ENCODE measurements at places on chromosomes 11 and 22. TPM values are rescaled to one million over a fixed set of nuclear protein-coding genes. Genes with fewer than 3 reads are reported as not detected.

Gene PLA2G6
- 11.0 TPM for total RNA-seq

Gene PC
- 25.9 TPM for total RNA-seq

Gene KDM4E
- total RNA-seq = not detected

Gene CHCHD10
- 1.9 TPM for total RNA-seq

Gene FOSL1
- 31.4 TPM for total RNA-seq

Gene PHF5A
- total RNA-seq = 47.5 TPM

Gene GSC2
- not detected for total RNA-seq

Gene TMPRSS4
- not detected for total RNA-seq
